ENCODE measurements at places on chromosomes 16 and 17. TPM values are rescaled to one million over a fixed set of nuclear protein-coding genes. Genes with fewer than 3 reads are reported as not detected.

GRCh38 chr16:19384656-19385055 is 33.0 kb upstream of the TMC5 start:
- peaks cover 3% of the 10 kb centered on the region for H3K4me1 ChIP-seq
- H3K27me3 ChIP-seq: no peaks in the 10 kb centered on the region
- no peak for DNase-seq
- no peak overlapping the region for H3K27ac ChIP-seq
- no peak overlapping the region for H3K4me3 ChIP-seq

- H3K4me1 ChIP-seq: peaks cover 20% of the 10 kb centered on the region
- H3K36me3 ChIP-seq: peaks cover 13% of the 10 kb centered on the region
- H3K27me3 ChIP-seq: no peaks in the 10 kb centered on the region
- H3K27ac ChIP-seq: no peak overlapping the region
- DNase-seq: no peak
Measured at GRCh38 chr17:75273977-75274708, 3.1 kb upstream of the MIF4GD start.

DNA sequence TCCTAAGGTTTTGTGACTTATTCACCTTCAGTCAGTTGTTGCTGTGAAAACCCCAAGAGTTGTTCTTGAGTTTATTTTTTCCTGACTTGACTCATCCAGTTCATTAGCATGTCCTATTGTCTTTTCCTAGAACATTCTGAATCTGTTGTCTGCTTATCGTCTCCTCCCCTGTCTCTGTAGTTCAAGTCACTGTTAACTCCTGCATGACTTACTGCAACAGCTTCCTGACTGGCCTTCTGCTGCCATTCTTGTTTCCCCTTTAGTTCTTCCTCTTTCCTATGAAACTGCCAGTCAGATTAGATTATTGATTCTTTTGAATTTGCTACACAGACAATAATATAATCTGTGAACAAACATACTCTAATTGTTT is 161.5 kb downstream of the FTO start:
- no peak overlapping the region for H3K4me3 ChIP-seq
- H3K36me3 ChIP-seq: no peaks in the 10 kb centered on the region
- no peaks in the 10 kb centered on the region for H3K27me3 ChIP-seq
- no peak overlapping the region for H3K27ac ChIP-seq
- H3K4me1 ChIP-seq: peaks cover 4% of the 10 kb centered on the region

DNA sequence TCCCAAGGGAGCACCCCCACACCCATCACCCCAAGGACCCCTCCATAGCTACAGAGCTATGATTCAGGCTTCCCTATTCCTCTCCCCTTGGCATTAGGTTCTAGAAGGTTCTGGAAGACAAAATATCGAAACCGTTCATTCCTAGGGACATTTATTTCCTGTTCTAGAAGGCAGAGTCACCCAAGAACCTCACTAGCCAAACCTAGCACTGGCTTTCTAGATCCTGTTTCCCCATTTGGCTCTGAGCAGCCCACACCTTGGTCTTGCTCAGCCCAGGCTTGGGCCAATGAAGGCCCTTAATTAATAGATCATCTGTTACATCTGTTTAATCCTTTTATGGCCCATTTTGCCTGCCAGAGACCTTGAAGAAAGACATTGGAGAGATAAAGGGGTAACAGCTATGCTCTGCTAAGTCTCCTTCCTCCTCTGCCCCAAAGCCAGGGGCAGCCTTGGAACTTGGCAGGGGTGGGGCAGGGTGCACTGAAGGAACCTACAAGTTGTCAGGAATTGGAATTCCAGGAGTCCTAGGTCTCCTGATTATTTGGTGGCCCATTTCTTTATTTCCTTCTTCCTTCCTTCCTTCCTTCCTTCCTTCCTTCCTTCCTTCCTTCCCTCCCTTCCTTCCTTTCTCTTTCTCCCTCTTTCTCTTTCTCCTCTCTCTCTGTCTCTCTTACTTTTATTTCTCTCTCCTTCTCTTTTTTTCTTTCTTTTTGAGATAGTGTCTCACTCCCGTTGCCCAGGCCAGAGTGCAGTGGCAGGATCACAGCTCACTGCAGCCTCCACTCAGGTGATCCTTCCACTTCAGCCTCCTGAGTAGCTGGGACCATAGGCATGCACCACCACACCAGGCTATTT is 8.7 kb upstream of the FZD2 start:
- H3K4me3 ChIP-seq: no peak overlapping the region
- H3K27ac ChIP-seq: no peak overlapping the region
- H3K4me1 ChIP-seq: peaks cover 13% of the 10 kb centered on the region
- no peak for DNase-seq
- H3K36me3 ChIP-seq: no peaks in the 10 kb centered on the region

- H3K36me3 ChIP-seq: no peaks in the 10 kb centered on the region
- H3K4me1 ChIP-seq: peaks cover 4% of the 10 kb centered on the region
- H3K4me3 ChIP-seq: peak overlapping the region; percentile 7
- no peaks in the 10 kb centered on the region for H3K27me3 ChIP-seq
Measured at GRCh38 chr17:68794636-68795434, 160.4 kb downstream of the ABCA8 start.

GRCh38 chr17:149231-149630 is 11.9 kb downstream of the SCGB1C2 start:
- H3K36me3 ChIP-seq: no peaks in the 10 kb centered on the region
- no peaks in the 10 kb centered on the region for H3K27me3 ChIP-seq
- H3K4me1 ChIP-seq: no peaks in the 10 kb centered on the region
- no peak overlapping the region for H3K27ac ChIP-seq

- H3K4me1 ChIP-seq: no peaks in the 10 kb centered on the region
- no peak overlapping the region for H3K4me3 ChIP-seq
- H3K36me3 ChIP-seq: no peaks in the 10 kb centered on the region
- H3K27ac ChIP-seq: no peak overlapping the region
- DNase-seq: no peak
Measured at GRCh38 chr16:15542734-15543347, 100.1 kb downstream of the MARF1 start.

GRCh38 chr16:66936889-66937554 is 1.7 kb downstream of the CES2 start:
- H3K36me3 ChIP-seq: peaks cover 3% of the 10 kb centered on the region
- no peak overlapping the region for H3K27ac ChIP-seq
- no peaks in the 10 kb centered on the region for H3K27me3 ChIP-seq
- peaks cover 7% of the 10 kb centered on the region for H3K4me1 ChIP-seq
- no peak overlapping the region for H3K4me3 ChIP-seq

DNA sequence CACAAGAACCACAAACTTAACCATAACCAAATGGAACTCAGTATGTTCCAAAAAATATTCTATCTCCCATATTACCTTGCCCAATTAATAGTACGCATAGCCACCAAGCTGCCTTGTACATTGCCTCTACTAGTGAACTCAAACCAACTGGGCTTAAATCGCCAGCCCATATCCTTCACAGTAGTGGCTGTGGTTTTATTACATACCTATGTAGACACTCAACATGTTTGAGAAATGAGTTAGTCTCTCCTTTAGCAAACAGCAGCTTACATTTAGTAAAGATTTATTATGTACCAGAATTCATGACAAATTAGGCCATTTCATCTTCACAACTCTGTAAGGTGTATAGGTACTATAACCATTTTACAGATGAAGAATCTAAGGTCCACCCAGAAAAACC is 41.4 kb downstream of the GRB2 start:
- no peak overlapping the region for H3K4me3 ChIP-seq
- H3K4me1 ChIP-seq: peaks cover 64% of the 10 kb centered on the region
- peak overlapping the region; percentile 54 for H3K27ac ChIP-seq
- no peaks in the 10 kb centered on the region for H3K27me3 ChIP-seq
- DNase-seq: no peak

GRCh38 chr17:77916703-77917481 is 41.6 kb upstream of the TNRC6C start:
- DNase-seq: peak; percentile 54
- H3K27me3 ChIP-seq: peaks cover 2% of the 10 kb centered on the region
- H3K27ac ChIP-seq: no peak overlapping the region
- H3K4me1 ChIP-seq: no peaks in the 10 kb centered on the region
- H3K4me3 ChIP-seq: no peak overlapping the region

- no peak for DNase-seq
- H3K4me3 ChIP-seq: no peak overlapping the region
- H3K27ac ChIP-seq: no peak overlapping the region
- no peaks in the 10 kb centered on the region for H3K4me1 ChIP-seq
- no peaks in the 10 kb centered on the region for H3K36me3 ChIP-seq
Measured at GRCh38 chr17:35953720-35954119, 10.2 kb upstream of the LYZL6 start.

- no peaks in the 10 kb centered on the region for H3K27me3 ChIP-seq
- no peak for DNase-seq
- H3K36me3 ChIP-seq: no peaks in the 10 kb centered on the region
- H3K4me3 ChIP-seq: no peak overlapping the region
Measured at GRCh38 chr17:67467500-67468455, 90.7 kb downstream of the PITPNC1 start.

DNA sequence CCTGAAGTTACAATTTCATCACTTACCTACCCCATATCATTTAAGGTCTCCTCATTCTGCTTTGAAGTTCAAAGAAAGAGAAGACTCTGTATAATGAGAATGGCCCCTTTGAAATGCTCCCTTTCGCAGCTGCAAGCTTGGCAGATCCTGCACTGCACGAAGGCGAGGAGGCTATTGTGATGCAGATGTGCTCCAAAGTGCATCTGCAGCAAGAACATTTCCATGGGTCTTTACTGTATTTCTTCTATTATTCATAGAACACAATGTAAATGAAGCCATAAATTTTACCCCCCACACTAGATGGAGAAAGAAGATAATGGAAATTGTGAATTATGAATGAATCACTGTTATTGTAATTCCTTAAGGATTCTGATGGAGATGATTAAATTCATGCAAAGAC is 178.7 kb downstream of the CHD9NB start:
- no peak for DNase-seq
- no peaks in the 10 kb centered on the region for H3K36me3 ChIP-seq
- H3K27ac ChIP-seq: no peak overlapping the region
- no peaks in the 10 kb centered on the region for H3K4me1 ChIP-seq

DNA sequence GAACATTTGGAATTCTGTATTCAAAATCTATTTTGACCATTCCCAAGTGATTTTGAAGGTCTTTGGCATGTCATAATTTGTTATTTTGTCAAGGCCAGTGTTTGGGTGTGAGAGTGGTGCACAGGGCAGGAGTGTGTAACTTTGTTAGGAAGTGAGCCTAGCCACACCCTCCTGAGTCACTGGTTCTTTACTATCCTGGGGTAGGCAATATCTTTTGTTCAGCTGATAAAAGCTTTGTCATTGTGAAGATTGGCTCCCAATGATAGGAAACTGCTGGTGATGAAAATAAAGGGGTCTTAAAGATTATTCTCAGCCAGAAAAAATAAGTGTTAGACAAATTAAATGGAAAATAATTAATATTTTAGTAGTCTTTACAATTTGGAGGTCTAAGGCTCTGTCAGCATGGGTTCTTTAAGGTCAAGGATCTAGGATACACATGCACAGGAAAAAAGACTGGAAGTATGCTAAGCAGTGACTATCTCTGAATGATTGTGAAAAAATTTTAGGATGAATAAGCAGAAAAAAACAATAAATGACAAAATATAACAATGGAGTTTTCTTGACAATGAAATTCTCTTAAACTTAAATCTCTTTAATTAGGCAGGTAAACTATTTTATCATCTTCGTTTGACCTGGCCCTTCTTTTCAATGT is 5.1 kb downstream of the UBN1 start:
- H3K4me3 ChIP-seq: no peak overlapping the region
- no peaks in the 10 kb centered on the region for H3K27me3 ChIP-seq
- DNase-seq: no peak
- H3K27ac ChIP-seq: no peak overlapping the region
- no peaks in the 10 kb centered on the region for H3K4me1 ChIP-seq

Gene CCDC200
- polyA plus RNA-seq: 3.2 TPM

Gene TNFSF13
- 10.2 TPM for polyA plus RNA-seq

Gene KCNJ12
- not detected for polyA plus RNA-seq

Gene SOX15
- 0.10 TPM for polyA plus RNA-seq

Gene SMTNL2
- polyA plus RNA-seq: 0.05 TPM

Gene TBX2
- polyA plus RNA-seq: 0.10 TPM

Gene DNAAF1
- not detected for polyA plus RNA-seq
